NCI-H1417 (cell line): ENCODE measurements at places on chromosomes 3 and 15.

DNA sequence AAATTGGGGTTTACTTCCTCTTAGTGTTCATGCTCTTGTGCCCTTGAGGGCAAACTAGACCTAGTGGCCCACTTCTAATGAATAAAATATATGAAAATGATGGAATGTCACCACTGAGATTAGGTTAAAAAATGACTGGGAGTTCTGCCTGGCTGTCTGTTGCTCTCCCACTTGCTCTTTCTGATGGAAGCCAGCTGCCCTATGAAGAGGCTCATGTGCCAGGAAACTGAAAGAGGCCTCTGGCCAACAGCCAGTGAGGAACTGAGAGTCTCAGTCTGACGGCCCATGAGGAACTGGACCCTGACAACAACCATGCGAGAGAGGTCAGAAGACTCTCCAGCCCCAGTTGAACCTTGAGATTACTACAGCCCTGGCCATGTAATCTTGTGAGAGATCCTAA is 107.1 kb upstream of the FHIT start:
- DNase-seq: no peak

DNA sequence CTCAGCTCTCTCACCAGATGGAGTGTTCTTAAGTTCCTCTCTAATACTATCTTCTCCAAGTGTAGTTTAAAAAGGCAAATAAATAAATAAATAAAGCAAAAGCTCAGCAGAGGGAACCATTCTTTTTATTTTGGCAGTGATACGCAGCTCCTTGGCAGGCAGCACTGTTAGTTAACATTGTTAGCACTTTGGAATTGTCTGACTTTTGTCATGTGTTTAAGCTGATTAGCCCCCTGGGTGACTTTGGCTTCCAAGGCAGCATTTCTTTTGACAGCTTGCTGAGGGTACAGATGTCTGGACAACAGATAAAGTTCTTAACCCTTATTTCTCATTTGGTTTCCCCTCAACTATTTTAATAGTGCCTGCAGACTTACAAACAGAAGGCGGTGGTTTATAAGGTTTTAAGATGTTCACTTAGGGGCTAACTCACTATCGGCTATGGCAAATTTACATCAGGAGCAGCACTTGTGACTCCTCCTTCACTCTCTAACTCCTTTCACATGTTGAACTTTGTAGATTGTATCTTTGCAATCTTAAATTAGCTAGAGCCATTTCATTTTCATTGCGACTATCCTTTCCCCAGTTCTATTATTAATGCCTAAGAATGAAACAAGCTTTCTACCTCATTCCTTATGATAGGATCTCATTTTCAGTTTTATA is 213.4 kb downstream of the ZBBX start:
- DNase-seq: no peak

DNA sequence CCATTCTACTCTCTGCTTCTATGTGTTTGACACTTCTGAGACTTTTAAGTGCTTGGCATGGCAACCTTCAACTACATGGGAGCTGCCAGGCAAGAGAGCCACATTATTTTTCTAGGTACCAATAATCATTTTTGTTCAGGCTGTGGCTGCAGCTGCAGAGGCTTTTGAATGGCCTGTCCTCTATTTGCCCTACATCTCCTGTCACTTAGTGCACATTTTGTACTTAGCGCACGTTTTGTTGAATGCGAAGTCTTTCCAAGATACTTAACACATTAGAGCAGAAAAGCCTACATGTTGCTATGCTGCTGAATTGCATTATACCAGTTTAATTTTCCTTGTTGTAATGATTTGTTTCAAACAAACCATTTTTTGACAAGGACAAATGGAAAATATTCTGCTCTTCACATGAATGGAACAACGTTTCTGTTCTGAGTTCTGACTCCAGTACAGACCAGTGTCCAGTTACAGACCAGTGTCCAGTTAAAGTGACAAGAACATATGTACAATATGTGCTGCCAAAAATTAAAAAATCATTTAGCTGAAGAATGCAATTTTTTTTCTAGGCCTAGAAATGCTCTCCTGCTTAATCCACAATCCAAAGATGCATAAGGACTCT is 113.9 kb downstream of the ABI3BP start:
- no peak for DNase-seq

- DNase-seq: no peak
Observed at GRCh38 chr3:120432150-120432860, 18.5 kb downstream of the FSTL1 start.

- no peak for DNase-seq
Observed at GRCh38 chr3:141456301-141456625, 30.6 kb upstream of the RASA2 start.

DNA sequence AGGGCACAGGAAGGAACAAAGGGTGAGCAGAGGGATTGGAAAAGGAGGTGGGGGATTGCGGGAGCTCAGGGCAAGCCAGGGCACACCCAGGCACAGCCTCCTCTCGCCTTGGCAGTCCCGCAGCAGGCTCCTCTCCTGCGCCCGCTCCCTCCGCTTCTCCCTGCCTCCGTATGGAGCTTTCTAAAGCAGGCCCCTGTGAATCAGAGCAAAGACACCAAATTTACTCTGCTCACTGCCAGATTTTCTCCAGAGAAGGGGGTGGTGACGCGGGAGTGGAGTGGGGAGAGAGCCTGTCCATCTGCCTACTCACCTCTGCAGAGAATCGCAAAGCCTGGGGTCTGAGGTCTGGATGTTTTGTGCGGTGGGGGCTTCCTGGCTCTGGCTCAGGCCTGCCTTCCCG is 20.0 kb downstream of the ATP2B2 start:
- no peak for DNase-seq

GRCh38 chr15:53193149-53193548 is 403.0 kb upstream of the ONECUT1 start:
- DNase-seq: no peak

DNA sequence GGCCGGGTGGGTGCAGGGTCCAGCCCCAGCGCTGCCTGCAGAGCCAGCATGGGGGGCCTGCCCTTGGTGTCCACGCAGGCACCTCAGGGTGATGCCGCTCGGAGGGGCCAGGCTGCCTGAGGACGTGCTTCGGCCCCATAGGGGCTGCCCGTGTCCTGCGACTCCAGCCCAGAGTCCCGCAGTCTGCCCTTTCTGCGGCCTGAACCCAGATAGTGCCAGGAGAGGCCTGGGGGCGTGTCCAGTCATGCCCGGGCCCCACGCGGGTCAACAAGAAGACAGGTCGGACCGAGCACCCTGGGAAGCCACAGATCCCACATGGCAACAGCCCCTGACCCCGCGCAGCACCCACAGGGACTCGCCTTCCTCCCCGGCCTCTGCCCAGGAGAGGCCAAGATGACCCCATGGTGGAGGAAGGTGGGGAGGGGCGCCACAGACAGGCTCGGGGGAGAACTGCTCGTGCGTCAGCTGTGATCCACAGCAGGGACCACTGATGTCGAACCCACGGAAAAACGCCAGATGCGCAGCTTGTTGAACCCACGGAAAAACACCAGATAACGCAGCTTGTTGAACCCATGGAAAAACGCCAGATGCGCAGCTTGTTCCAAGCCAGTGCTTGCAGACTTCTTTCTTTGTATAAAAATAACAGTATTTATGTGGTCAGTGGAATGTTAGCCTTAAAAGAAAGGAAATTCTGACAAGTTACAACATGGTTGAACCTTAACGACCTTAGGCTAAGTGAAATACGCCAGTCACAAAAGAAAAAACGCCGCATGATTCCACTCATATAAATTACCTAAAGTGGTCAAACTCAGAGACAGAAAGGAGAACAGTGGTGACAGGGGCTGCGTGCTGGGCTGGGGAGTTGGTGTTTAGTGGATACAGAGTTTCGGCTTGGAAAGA is 28.5 kb downstream of the CYFIP1 start:
- no peak for DNase-seq

DNA sequence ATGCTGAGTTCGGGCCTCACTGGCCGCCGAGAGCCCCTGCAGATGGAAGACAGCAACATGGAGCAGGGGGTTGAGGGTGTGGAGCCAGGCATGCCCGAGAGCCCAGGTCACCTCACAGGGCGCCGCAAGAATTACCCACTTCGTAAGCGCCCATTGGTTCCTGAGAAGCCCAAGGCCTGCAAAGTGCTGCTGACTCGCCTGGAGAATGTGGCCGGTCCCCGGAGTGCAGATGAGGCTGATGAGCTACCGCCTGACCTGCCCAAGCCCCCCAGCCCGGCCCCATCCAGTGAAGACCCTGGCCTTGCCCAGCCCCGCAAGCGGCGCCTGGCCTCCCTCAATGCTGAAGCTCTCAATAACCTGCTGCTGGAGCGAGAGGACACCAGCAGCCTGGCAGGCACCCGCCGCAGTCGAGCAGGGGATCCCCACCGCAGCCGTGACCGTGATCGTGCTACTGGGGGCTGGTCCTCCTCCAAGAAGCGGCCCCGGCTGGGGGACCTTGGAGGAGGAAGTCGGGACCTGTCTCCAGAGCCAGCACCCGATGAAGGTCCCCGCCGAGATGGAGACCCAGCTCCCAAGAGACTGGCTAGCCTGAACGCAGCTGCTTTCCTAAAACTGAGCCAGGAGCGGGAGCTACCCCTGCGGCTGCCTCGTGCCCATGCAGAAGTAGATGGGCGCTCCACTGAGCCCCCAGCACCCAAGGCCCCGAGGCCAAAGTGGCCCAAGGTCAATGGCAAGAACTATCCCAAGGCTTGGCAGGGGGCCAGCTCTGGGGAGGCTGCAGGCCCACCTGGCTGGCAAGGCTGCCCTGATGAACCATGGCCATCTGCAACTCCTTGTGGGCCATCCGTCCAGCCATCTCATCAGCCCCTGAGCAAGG is 12.1 kb upstream of the CHST14 start:
- DNase-seq: no peak

GRCh38 chr3:182092662-182093262 is 381.0 kb downstream of the SOX2 start:
- peak; percentile 31 for DNase-seq

- DNase-seq: no peak
Observed at GRCh38 chr3:36876181-36876936, 68.5 kb downstream of the TRANK1 start.

- no peak for DNase-seq
Observed at GRCh38 chr3:189237526-189237925, 65.8 kb downstream of the TPRG1 start.

GRCh38 chr3:66342717-66343356 is 122.0 kb downstream of the SLC25A26 start:
- no peak for DNase-seq

GRCh38 chr3:191345334-191345733 is 15.0 kb upstream of the UTS2B start:
- DNase-seq: no peak
